ENCODE measurements at places on chromosomes 4 and X. TPM values are rescaled to one million over a fixed set of nuclear protein-coding genes. Genes with fewer than 3 reads are reported as not detected.

DNA sequence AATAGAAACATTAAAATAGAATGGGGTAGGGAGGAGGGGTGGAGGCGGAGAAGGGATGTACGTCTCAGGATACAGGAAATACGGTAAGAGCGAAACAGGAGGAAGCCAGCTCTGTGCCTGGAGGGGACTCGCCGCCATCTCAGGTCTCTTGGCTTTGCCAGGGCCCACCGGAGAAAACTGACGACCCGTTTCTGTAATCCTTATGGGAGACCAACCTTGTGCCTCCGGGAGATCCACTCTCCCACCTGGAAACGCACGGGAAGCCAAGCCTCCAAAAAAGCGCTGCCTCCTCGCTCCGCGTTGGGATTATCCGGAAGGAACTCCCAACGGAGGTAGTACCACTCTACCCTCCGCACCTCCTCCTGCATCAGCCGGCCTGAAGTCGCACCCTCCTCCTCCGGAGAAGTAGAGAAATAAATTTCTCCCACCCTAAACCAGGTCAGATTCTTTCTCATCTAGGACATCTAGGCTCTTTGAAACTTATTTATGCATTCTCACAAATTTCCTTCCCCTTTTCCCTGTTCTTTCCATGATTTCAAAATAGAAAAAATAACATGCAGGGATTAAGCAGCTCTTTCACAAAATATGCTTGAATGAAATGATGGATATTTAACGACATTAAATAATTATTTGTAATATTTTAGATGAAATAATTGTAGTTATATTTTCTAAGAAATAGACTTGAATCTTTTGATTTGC, at the start of gene NBDY:
NBDY (plus strand) TSS at position 92 of the 699 bp plus-strand sequence; CDS start at position 203, 111 bp downstream.
- peak; percentile 31 for DNase-seq

Gene NOX1
- total RNA-seq = not detected

- no peak for DNase-seq
Measured at GRCh38 chrX:14355556-14355955, 173.8 kb upstream of the GLRA2 start.

GRCh38 chr4:101981756-101982155, 191.2 kb downstream of the BANK1 start:
- DNase-seq = peak; percentile 36

Gene FGF13
- 5.1 TPM for total RNA-seq

GRCh38 chrX:129823522-129823921, 20.2 kb downstream of the ZDHHC9 start:
- DNase-seq = no peak

GRCh38 chr4:11548597-11549082, 119.9 kb upstream of the HS3ST1 start:
- peak; percentile 37 for DNase-seq

Gene BRS3
- total RNA-seq = not detected

Gene NDST4
- not detected for total RNA-seq

All from astrocyte (in vitro differentiated cells and primary cell).